ENCODE measurements at places on chromosomes 1 and 21. TPM values are rescaled to one million over a fixed set of nuclear protein-coding genes. Genes with fewer than 3 reads are reported as not detected.

GRCh38 chr1:109443476-109443875 is 17.2 kb upstream of the PSMA5 start:
- no peak for DNase-seq

- DNase-seq, result no peak
Observed at GRCh38 chr21:36507397-36508018, 27.6 kb upstream of the CLDN14 start.

DNA sequence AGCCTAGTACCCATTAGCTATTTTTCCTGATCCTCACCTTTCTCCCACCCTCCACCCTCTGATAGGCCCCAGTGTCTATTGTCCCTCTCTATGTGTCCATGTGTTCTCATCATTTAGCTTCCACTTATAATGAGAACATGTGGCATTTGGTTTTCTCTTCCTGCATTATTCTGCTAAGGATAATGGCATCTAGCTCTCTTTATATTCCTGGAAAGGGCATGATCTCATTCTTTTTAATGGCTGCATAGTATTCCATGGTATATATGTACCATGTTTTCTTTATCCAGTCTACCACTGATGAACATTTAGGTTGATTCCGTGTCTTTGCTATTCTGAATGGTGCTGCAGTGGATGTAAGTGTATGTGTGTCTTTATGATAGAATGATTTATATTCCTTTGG is 178.9 kb downstream of the NEK7 start:
- no peak for DNase-seq

- peak; percentile 57 for DNase-seq
Observed at GRCh38 chr21:35284199-35284598, 235.1 kb upstream of the RUNX1 start.

GRCh38 chr1:161069731-161070270 is at the start of gene ARHGAP30:
ARHGAP30 (minus strand) TSS chr1:161069891; CDS start chr1:161069624, 267 bp downstream.
- DNase-seq, result no peak

DNA sequence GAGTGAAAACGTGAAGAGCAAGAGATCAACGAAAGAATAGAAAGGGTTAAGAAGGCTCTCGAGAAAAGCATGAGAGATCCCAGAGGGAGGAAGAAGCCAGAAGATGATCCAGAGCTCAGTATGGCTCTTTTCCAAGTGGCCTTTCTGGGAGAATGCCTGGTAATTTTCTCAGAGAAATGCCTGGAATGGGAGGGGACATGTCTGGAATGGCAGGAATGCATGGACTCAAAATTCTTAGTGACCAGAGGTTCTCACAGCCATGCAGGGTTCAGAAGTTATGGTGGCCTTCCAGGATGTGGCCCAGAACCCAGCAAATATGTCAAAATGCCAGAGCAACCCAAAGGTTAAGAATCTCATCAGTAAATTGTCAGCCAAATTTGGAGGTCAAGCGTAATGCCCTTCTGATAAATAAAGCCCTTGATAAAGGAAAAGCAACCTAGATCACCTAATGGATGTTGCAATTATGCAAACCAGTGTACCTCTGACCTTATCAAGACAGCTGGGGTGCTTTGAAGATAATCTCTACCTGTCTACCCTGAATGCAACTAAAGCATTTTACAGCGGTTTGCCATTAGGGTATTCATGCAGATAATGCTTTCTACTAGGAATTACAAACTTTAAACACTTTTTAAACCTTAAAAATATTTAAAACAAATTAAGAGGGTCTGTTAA is 53.1 kb downstream of the NBPF6 start:
- DNase-seq, result no peak

CHI3L1 gene
- 4.1 TPM for total RNA-seq

GRCh38 chr1:233549404-233549803 is 64.5 kb upstream of the KCNK1 start:
- no peak for DNase-seq

DNA sequence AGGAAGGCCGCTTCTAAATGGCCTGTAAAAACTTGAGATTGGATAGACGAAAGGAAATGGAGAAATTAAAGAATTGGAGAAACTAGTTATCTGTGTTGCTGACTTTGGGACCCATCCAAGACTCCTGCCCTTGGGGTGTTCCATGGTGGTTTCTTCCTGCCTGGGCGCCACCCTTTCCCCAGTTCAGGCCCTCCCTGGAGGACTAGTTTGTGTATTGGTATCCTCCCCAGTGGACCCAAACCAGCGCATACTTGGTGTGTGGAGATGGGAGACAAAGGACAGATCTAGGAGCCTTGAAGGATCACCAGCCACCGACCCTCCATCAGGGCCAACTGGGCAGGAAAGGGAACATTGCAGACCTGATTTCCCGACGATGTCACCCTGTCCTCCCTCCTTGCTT is 7.1 kb downstream of the SPATA46 start:
- DNase-seq, result no peak

- DNase-seq, result no peak
Observed at GRCh38 chr1:100456880-100457279, 81.1 kb upstream of the GPR88 start.

MATN1 gene
- total RNA-seq, result 0.33 TPM

- DNase-seq, result no peak
Observed at GRCh38 chr1:183636783-183637182, 1.2 kb upstream of the ARPC5 start.

DNA sequence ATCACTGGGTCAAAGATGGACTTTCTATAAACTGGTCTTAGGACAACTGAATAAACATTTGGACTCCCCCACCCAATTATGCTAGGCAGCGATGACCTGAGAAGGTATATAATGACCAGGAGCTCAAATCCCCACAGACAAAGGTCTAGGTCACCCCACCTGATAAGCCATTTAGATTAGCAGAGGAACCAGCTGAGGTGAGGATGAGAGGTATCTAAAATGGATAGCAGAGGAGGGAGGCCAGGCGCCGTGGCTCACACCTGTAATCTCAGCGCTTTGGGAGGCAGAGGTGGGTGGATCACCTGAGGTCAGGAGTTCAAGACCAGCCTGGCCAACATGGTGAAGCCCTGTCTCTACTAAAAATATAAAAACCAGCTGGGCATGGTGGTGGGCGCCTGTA is 33.7 kb downstream of the PABPC4 start:
- no peak for DNase-seq

GRCh38 chr21:43880111-43880985 is 15.3 kb downstream of the AGPAT3 start:
- DNase-seq, result no peak

WLS gene
- total RNA-seq, result 139 TPM

- peak; percentile 66 for DNase-seq
Observed at GRCh38 chr1:227947676-227948492, at the start of gene WNT9A. WNT9A (minus strand) TSS chr1:227947932; CDS start chr1:227947887, 45 bp downstream.

- DNase-seq, result no peak
Observed at GRCh38 chr1:221793439-221794078, 51.7 kb upstream of the DUSP10 start.

DNA sequence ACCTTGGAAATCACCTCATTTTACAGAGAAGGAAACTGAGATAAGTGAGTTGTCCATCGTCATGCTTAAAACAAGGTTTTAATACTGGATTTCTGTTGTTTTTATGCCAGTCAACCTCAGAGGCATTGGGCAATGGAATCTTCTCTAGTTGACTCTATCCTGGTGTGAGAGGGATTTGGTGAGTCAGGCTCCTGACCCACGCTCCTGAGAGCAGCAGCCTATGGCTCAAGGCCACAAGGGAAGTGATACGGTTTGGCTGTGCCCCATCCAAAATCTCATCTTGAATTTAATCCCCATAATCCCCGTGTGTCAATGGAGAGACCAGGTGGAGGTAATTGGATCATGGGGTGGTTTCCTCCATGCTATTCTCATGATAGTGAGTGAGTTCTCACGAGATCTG is 90.1 kb downstream of the TLR5 start:
- DNase-seq, result no peak

GRCh38 chr21:41437729-41438128 is 11.7 kb downstream of the MX1 start:
- DNase-seq, result no peak

- no peak for DNase-seq
Observed at GRCh38 chr21:41235201-41235600, 67.2 kb downstream of the BACE2 start.

DNA sequence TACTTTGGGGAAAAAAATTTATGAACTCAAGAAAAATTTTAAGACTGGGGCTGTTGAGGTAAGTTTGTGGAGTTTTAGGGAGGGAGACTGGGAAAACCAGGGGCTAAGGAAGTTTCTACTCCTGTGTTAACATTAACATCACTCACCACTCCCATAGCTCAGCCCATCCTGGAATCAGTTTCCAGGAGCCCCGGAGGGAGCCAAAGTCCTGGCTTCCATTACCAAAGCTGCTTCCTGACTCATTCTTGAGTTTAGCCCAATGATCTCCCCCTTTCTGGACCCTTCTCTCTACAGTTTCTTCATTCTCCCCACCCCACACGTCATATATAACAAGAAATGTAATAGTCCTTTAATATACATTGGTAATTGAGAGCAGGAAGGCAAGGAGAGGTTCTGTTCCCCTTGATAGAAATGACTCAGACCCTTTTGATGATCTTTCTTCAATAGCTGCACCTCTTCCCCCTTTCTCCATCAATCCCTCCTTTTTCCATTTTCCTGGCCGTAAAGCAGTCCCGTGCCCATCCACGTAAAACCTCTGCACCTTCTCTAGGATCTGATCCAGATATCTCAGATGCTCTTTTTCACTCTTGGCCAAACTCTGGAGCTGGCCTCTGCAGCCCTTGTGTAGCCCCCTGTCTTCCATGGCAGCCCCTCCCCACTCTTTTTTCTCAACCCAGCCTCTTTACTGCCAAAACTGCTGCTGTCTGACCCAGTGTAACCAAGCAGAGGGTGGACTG is 4.6 kb upstream of the PIAS3 start:
- DNase-seq, result no peak

DNA sequence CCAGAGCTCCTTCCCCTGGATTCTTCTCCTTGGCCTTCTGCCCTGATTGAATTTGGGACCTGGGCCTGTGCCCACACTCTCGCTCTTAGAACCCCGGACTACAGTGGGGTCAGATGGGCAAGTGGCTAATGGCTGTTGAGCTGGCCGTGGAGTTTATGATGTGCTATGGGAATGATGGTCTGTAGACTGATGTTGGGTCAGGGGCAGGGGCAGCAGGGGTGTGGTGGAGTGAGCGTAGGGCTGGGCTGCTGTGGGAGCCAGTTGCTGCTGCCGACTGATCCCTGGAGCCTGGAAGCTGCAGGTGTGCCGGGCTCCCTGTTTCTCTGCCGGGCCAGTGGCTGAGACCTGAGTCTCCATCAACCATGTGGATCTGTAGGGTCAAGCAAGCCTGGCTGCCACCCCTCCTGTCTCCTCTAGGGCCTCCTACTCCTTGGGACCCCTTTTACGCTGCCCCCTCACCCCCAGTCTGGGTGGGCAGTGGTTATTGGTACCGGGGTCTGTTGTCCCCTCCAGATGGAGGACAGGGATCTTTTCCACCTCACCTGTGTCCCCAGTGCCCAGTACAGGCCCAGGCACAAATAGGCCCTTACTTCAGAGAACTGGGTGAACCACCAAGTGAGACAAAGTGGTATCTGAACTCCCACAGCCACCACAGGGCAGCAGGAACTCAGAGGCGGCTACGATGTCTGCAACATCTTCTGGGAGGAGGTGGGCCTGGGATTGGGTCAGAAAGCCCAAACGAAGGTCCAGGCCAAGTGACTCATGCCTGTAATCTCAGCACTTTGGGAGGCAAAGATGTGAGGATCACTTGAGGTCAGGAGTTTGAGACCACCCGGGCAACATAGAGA is 5.1 kb downstream of the PODN start:
- DNase-seq, result peak; percentile 18

DNA sequence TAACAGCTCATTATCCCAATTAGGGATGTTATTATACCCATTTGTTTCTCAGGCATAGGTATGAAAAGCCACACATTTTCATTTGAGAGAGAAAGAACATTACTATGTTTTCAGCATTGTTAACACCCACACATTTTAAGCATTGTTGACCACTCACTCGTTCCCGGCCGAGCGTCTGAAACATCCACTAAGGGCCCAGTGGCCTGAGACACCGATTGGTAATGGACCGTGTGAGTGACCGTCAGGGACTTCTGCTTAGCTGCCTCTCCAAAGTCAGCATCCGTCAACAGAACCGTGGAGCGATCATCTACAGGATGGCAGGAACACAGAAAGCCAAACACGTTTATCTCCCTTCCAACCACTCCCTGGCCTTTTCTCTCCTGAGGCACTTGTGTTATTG is 184.6 kb downstream of the PCP4 start:
- no peak for DNase-seq

KCNN3 gene
- total RNA-seq, result 0.72 TPM

DNA sequence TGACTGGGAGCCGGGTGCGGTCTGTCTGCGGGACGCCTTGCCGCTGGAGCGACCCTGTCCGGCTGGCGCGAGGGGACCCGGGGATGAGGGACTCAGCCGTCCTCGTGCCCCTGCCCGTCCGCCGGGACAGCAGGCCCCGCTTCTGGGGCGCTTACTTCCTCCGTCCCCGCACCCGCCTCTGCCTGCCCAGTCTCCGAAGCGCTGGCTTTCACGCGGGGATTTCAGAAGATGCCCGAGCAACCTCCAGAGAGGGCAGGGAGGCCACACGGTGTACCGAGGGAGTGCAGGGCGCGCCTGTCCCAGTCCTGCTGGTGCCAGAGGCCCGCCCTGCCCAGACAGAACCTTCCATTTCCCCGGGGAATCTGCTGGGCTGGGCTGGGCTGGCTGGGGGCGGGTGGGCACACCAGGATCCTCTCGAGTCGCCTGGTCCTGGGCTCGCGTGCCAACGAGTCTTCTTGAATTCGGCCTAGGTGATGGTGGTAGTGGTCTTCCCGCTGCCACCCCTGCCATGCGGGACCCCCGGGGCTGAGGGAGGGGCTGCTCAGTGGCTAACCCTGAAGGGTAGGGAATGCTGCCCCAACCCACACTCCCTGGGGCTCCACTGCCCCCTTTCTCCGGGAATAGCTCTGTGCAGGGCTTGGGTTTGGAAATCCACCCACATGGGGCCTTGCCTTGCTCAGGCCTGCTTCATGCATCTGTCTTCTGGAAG is 2.5 kb upstream of the TRPM2 start:
- DNase-seq, result no peak

PLA2G2D gene
- not detected for total RNA-seq

DNA sequence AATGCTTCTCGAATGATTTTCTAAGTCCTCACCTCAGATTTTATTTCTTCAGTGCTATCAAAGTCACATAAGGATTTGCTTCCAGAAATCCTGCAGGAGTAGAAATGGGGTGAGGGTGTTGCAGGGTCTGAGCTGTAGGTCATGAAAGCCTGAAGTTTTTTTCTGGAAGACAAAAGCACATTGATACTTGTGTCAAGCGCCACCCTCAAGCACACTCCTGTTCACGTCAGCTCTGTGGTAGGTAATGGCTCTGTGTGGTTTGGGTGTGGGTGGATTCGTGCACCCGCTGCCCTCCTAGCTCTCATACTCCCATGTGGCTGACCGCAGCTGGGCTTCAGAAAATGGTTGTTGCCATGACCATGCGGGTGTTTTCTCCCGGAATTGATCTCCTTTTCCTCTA is 39.9 kb downstream of the AKNAD1 start:
- DNase-seq, result peak; percentile 30

PPFIA4 gene
- 1.1 TPM for total RNA-seq

KCNJ9 gene
- total RNA-seq, result not detected

MTFR1L gene
- total RNA-seq, result 110 TPM

GRCh38 chr1:12409681-12410080 is 179.9 kb downstream of the VPS13D start:
- DNase-seq, result no peak

GCSAML gene
- total RNA-seq, result 0.42 TPM

GRCh38 chr1:7334475-7335035 is 436.5 kb upstream of the VAMP3 start:
- DNase-seq, result no peak

CFHR5 gene
- total RNA-seq, result not detected

CCDC27 gene
- not detected for total RNA-seq

GRCh38 chr1:115419571-115419970 is 81.5 kb upstream of the NGF start:
- DNase-seq, result no peak

TTC3 gene
- 155 TPM for total RNA-seq

GRCh38 chr1:13899856-13900255 is 199.9 kb downstream of the PRDM2 start:
- no peak for DNase-seq

Measured in ovary (tissue), 10 donors.